ENCODE measurements at places on chromosomes 1 and 21.
A peak's percentile ranks its signal among the peaks of the same experiment; 100 is the strongest.

- DNase-seq = no peak
- H3K36me3 ChIP-seq = no peaks in the 10 kb centered on the region
- H3K4me3 ChIP-seq = no peak overlapping the region
- H3K27ac ChIP-seq = no peak overlapping the region
- H3K4me1 ChIP-seq = no peaks in the 10 kb centered on the region
Measured at GRCh38 chr1:67978890-67979516, 71.4 kb downstream of the DIRAS3 start.

DNA sequence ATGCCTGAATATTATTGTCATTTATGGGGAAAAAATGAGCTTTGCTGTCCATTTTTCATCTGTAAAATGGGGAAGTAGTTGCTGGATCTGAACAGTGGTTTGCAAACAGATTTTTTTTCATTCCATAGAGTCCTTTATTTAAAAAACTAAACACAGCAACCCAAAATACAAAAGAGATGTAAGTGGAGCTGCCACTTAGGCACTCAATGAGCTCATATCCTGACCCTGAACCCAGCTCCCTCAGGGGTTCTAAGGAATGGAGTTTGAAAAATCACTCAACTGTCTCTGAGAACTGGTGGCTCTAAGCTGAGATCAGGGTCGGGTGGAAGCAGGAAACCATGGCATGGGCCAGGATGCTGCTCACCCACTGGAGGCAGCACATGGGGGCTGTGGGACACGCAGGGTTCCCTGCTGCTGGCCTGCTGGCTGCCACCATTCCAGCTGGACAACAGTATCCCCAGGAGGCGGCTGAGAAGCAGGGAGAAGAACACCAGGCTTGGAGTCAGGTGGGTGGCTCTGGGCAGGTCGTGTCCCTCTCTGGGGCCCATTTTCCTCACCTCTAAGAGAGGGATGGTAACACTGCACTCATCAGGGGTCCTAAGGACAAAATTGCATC is 9.6 kb upstream of the ECE1 start:
- peaks cover 78% of the 10 kb centered on the region for H3K4me1 ChIP-seq
- H3K36me3 ChIP-seq = peaks cover 10% of the 10 kb centered on the region
- DNase-seq = no peak
- peak overlapping the region; percentile 66 for H3K27ac ChIP-seq
- no peak overlapping the region for H3K4me3 ChIP-seq

GRCh38 chr1:26067432-26067911 is at the start of gene TRIM63:
Gene TRIM63 (minus strand): TSS chr1:26067630. CDS start chr1:26067494, 136 bp downstream.
- no peak for DNase-seq
- no peak within 1 kb of the TSS for H3K4me3 ChIP-seq
- no peaks in the 10 kb centered on the region for H3K36me3 ChIP-seq
- no peaks in the 10 kb centered on the region for H3K4me1 ChIP-seq
- H3K27me3 ChIP-seq = peaks cover 21% of the 10 kb centered on the region

- peak overlapping the region; percentile 94 for H3K27ac ChIP-seq
- H3K4me1 ChIP-seq = peaks cover 26% of the 10 kb centered on the region
- H3K27me3 ChIP-seq = peaks cover 24% of the 10 kb centered on the region
- peaks cover 3% of the 10 kb centered on the region for H3K36me3 ChIP-seq
- no peak for DNase-seq
Measured at GRCh38 chr1:243851257-243851756, 1.3 kb upstream of the AKT3 start.

DNA sequence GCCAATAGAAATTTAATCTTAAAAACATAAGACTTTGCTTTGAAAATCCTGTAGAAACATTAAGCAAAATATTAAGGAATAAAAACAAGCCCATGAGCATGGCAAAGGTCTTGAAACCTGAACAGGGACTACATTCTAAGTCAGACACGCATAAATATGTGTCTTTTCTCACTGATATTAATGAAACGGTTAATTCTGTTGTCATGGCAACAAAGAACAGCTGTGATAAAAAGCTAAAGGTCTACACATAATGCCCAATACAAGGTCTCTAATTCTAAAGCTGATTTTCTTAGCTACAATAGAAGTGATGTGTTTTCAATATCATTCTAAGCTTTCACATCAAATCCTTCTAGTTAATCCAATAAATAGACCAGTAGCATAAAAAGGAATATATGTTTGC is 331.7 kb downstream of the PTBP2 start:
- H3K4me1 ChIP-seq = no peaks in the 10 kb centered on the region
- no peak for DNase-seq
- no peaks in the 10 kb centered on the region for H3K36me3 ChIP-seq
- no peak overlapping the region for H3K4me3 ChIP-seq
- H3K27ac ChIP-seq = no peak overlapping the region

DNA sequence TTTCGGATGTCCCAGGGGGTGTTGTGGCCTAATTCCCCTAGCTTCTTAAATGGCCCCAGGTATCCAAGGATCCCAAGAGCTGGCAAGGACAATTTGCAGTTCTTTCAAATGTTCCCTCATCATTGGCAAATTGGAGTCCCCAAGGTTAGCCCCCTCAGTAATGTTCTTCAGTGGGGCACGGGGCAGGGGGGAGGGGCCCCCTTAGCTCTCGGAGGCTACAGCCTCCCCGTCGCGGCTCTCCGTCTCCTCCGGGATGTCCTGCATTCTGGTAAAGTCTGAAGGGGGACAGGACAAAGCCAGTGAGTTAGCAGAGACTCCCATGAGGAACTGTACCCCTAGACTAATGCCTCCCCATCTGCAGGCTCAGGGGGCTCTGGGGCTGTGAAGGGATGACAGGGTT is 6.3 kb downstream of the RXFP4 start:
- peaks cover 37% of the 10 kb centered on the region for H3K4me1 ChIP-seq
- no peak overlapping the region for H3K4me3 ChIP-seq
- H3K27me3 ChIP-seq = no peaks in the 10 kb centered on the region
- no peak for DNase-seq
- peaks cover 51% of the 10 kb centered on the region for H3K36me3 ChIP-seq

DNA sequence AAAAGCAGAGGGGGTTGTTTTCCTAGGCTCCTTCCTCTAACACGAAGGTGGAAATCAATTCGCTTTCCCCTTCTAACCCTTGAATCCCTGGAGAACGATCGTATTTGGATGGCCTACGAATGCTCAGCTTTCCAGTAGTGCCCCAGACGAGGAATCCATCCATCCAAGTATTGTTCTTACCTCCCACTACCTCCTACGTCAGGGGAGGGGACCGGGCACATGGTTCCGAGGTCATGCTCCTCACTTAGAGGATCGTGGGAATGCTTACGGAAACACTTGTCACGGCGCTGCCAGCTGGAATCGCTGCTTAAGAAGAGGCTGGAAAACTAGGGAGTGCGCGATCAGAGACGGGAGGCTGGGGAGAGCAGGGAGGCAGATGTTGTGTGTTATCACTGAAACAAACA is 47.4 kb downstream of the CAPZB start:
- peak overlapping the region; percentile 70 for H3K27ac ChIP-seq
- no peaks in the 10 kb centered on the region for H3K27me3 ChIP-seq
- peaks cover 83% of the 10 kb centered on the region for H3K4me1 ChIP-seq
- H3K4me3 ChIP-seq = no peak overlapping the region
- H3K36me3 ChIP-seq = peaks cover 45% of the 10 kb centered on the region

GRCh38 chr1:5936621-5937372 is 55.4 kb downstream of the NPHP4 start:
- no peak for DNase-seq
- no peaks in the 10 kb centered on the region for H3K27me3 ChIP-seq

GRCh38 chr1:204996981-204997380 is 46.0 kb upstream of the CNTN2 start:
- no peaks in the 10 kb centered on the region for H3K27me3 ChIP-seq
- peaks cover 16% of the 10 kb centered on the region for H3K4me1 ChIP-seq
- no peak overlapping the region for H3K4me3 ChIP-seq
- no peaks in the 10 kb centered on the region for H3K36me3 ChIP-seq
- no peak overlapping the region for H3K27ac ChIP-seq

DNA sequence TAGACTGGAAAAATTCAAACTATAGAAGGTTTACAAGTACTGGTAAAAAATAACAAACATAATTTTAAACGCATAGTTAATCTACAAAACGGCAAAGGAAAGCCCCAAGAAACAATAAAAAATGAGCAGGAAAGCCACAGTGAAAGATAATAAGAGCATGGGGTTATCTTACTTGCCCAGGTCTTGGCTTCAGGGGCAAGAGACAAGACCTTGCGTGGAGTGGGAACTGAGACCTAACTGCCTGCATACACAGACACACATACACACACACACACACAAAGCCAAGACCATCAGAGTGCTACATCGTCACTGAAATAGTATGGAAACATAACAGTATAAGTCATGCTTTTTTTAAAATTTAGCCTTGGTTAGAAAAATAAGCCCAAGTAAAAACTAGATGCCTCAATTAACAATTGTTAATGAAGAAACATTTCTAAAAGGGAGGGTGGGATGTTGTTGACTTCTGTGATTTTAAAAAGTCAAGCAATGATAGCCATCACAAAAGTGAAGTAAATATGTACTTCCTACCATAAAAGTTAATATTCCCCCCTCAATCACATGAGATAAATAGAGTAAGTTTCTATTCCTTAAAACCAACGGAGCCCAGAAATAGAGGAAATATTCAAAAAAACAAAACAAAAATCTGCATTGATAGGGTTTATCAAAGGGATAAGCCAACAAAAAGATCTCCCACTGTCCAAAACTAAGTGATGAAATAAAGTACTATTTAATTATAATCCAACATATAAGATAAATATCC is 29.4 kb upstream of the CRP start:
- no peak overlapping the region for H3K4me3 ChIP-seq
- DNase-seq = no peak

GRCh38 chr1:25068829-25069228 is 138.8 kb upstream of the RUNX3 start:
- H3K36me3 ChIP-seq = no peaks in the 10 kb centered on the region
- H3K27me3 ChIP-seq = peaks cover 2% of the 10 kb centered on the region
- H3K4me3 ChIP-seq = no peak overlapping the region
- peaks cover 15% of the 10 kb centered on the region for H3K4me1 ChIP-seq

- H3K27ac ChIP-seq = no peak overlapping the region
- peaks cover 53% of the 10 kb centered on the region for H3K36me3 ChIP-seq
- H3K27me3 ChIP-seq = no peaks in the 10 kb centered on the region
- H3K4me3 ChIP-seq = no peak overlapping the region
- DNase-seq = no peak
- H3K4me1 ChIP-seq = peaks cover 7% of the 10 kb centered on the region
Measured at GRCh38 chr1:156474966-156475365, 25.6 kb downstream of the MEF2D start.

DNA sequence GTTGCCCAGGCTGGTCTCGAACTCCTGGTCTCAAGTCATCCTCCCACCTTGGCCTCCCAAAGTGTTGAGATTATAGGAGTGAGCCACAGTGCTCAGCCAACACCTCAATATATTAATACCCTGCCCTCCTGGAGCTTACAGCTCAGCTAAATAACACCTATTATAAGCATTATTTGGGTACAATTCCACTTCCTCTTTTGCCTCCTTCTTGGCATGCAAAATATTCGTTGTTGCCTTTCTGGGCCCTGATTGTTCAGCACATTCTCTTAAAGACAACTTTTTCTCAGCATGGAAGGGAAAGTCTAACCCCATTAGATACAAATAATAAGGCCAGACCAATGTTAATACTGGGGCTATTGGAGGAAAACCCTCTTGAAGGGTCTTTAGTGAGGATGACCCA is 2.8 kb downstream of the PAQR7 start:
- H3K27me3 ChIP-seq = peaks cover 18% of the 10 kb centered on the region
- peaks cover 8% of the 10 kb centered on the region for H3K4me1 ChIP-seq
- H3K4me3 ChIP-seq = no peak overlapping the region
- H3K27ac ChIP-seq = no peak overlapping the region
- DNase-seq = no peak

GRCh38 chr1:235745503-235746136 is 96.0 kb upstream of the GNG4 start:
- H3K36me3 ChIP-seq = peaks cover 28% of the 10 kb centered on the region
- H3K4me3 ChIP-seq = no peak overlapping the region
- no peaks in the 10 kb centered on the region for H3K27me3 ChIP-seq
- no peaks in the 10 kb centered on the region for H3K4me1 ChIP-seq
- no peak overlapping the region for H3K27ac ChIP-seq
- no peak for DNase-seq

DNA sequence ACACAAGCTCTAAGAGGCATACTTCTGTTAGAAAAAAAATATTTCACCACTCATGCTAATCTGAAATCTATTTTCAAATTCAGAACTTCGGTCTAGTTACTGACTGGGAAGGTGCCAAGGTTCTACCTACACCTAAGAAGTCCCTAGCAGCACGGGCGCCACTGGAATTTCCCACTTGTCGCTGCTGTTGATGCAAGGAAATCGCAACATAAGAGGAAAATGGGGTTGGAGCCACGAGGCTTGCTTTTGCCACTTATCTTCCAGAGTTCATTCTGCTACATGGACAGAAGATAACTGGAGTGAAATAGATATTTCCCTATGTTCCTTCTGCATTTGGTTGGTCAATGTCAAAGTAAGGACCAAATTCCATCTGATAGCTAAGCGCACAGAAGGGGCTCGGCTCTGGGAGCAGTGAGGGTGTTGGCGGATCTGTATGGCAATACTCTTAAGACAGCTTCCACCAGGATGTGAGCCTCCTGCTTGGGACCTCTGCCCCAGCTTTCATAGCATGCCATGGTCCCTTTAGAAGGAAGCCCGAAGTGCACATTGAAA is 47.2 kb downstream of the RCAN1 start:
- H3K36me3 ChIP-seq = peaks cover 3% of the 10 kb centered on the region
- no peak overlapping the region for H3K4me3 ChIP-seq
- no peaks in the 10 kb centered on the region for H3K4me1 ChIP-seq
- no peaks in the 10 kb centered on the region for H3K27me3 ChIP-seq

GRCh38 chr21:44297525-44298290 is 2.1 kb upstream of the PFKL start:
- peak overlapping the region; percentile 25 for H3K4me3 ChIP-seq
- peaks cover 58% of the 10 kb centered on the region for H3K4me1 ChIP-seq
- no peaks in the 10 kb centered on the region for H3K27me3 ChIP-seq
- H3K36me3 ChIP-seq = peaks cover 2% of the 10 kb centered on the region
- peak; percentile 75 for DNase-seq
- peak overlapping the region; percentile 46 for H3K27ac ChIP-seq

GRCh38 chr1:101713760-101714159 is 283.0 kb downstream of the OLFM3 start:
- H3K4me3 ChIP-seq = no peak overlapping the region
- peaks cover 1% of the 10 kb centered on the region for H3K27me3 ChIP-seq
- no peaks in the 10 kb centered on the region for H3K4me1 ChIP-seq

- no peaks in the 10 kb centered on the region for H3K4me1 ChIP-seq
- H3K4me3 ChIP-seq = no peak overlapping the region
- H3K27me3 ChIP-seq = no peaks in the 10 kb centered on the region
- no peak for DNase-seq
- no peaks in the 10 kb centered on the region for H3K36me3 ChIP-seq
- no peak overlapping the region for H3K27ac ChIP-seq
Measured at GRCh38 chr1:81867235-81867634, 66.5 kb downstream of the ADGRL2 start.

GRCh38 chr1:10388387-10388715 is 10.5 kb upstream of the PGD start:
- H3K4me3 ChIP-seq = no peak overlapping the region
- H3K36me3 ChIP-seq = no peaks in the 10 kb centered on the region
- H3K27me3 ChIP-seq = no peaks in the 10 kb centered on the region
- H3K27ac ChIP-seq = no peak overlapping the region

GRCh38 chr1:5913876-5914275 is 78.3 kb downstream of the NPHP4 start:
- no peaks in the 10 kb centered on the region for H3K36me3 ChIP-seq
- peaks cover 6% of the 10 kb centered on the region for H3K4me1 ChIP-seq
- H3K4me3 ChIP-seq = no peak overlapping the region
- DNase-seq = no peak

- H3K27me3 ChIP-seq = no peaks in the 10 kb centered on the region
- H3K36me3 ChIP-seq = no peaks in the 10 kb centered on the region
- H3K4me3 ChIP-seq = no peak overlapping the region
- H3K27ac ChIP-seq = no peak overlapping the region
- DNase-seq = no peak
- no peaks in the 10 kb centered on the region for H3K4me1 ChIP-seq
Measured at GRCh38 chr21:35303085-35303484, 254.0 kb upstream of the RUNX1 start.
